ENCODE measurements at places on chromosomes 6 and 20. TPM values are rescaled to one million over a fixed set of nuclear protein-coding genes. Genes with fewer than 3 reads are reported as not detected.

SCGN gene
- total RNA-seq: not detected

GRCh38 chr6:24897186-24897585 lies 38.6 kb downstream of the RIPOR2 start:
- DNase-seq: no peak
- peaks cover 53% of the 10 kb centered on the region for H3K4me1 ChIP-seq
- H3K36me3 ChIP-seq: no peaks in the 10 kb centered on the region
- no peaks in the 10 kb centered on the region for H3K27me3 ChIP-seq
- H3K4me3 ChIP-seq: no peak overlapping the region

ARFGEF3 gene
- 1.8 TPM for total RNA-seq

CST5 gene
- not detected for total RNA-seq

DNA sequence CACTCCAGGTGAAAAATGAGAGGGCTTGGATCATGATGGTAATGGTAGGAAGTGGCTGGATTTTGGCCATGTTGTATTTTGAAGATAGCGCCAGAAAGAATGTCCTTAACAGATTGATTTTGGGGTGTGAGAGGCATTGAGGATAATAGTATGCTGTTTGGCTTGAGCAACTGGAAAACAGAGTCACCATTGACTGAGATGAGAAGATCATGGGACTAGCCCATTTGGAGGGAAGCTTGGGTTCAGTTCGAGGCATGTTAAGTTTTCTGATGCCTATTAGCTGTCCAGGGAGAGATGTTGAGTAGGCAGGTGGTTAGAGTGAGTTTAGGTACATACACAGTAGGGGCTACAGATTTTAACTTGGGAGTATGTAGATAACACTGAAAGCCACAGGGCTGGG lies 23.3 kb downstream of the PLCG1 start:
- H3K36me3 ChIP-seq: peaks cover 65% of the 10 kb centered on the region
- DNase-seq: no peak
- no peaks in the 10 kb centered on the region for H3K27me3 ChIP-seq
